ENCODE measurements at places on chromosomes 2 and 18. TPM values are rescaled to one million over a fixed set of nuclear protein-coding genes. Genes with fewer than 3 reads are reported as not detected.

DNA sequence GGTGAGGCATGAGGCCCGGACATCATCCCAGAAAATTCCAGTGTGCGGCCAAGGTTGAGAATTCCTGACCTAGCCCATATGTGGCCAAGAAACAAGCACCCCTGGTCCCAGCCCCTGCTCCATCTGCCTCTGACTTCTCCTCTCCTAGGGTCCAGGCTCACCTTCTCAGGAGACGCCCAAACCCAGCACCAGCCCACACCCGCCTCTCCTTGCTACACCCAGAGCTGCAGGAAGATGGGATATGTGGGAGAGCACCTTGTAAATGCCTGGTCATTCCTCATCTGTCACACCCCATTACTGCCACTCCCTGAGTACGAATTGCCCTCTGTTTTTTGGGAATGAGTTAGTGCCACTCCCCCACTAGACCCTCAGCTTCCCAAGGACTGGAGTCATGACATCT, 7.3 kb upstream of the ATP6V1B1 start:
- no peak for DNase-seq

DNA sequence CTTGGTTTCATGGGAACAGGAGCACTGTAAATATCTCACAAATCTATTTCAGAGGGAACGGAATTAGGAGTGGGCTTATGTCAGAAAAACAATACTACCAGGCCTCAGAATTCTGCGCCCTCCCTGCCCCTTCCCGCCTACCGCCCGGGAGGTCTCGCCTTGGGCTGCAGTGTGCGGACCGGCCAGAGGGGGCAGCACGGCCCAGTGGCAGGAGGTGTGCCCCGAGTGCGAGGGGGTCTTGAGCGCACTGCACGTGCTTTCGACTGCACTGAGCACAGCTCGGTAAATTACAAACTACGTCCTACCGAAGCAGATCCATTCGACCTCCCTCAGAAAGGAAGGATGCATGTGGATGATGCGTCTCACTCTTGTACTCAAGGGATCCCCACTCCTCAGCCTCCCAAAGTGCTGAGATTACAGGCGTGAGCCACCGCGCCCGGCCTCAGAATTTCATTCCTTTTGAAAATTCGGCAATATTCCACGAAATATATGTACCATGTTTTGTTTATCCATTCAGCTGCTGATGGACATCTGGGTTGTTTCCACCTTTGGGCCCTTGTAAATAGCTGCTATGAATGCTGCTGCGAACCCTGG, 297.0 kb downstream of the BCL2 start:
- no peak for DNase-seq

Gene ST8SIA5
- 0.59 TPM for total RNA-seq

Gene ACMSD
- total RNA-seq, result not detected

GRCh38 chr2:143402451-143402850, 273.2 kb downstream of the ARHGAP15 start:
- DNase-seq, result no peak

GRCh38 chr2:55103046-55103445, 52.8 kb upstream of the RTN4 start:
- DNase-seq, result no peak

- DNase-seq, result no peak
Observed at GRCh38 chr18:8329186-8329771, 280.0 kb upstream of the RAB12 start.

Gene TXNDC2
- total RNA-seq, result not detected

DNA sequence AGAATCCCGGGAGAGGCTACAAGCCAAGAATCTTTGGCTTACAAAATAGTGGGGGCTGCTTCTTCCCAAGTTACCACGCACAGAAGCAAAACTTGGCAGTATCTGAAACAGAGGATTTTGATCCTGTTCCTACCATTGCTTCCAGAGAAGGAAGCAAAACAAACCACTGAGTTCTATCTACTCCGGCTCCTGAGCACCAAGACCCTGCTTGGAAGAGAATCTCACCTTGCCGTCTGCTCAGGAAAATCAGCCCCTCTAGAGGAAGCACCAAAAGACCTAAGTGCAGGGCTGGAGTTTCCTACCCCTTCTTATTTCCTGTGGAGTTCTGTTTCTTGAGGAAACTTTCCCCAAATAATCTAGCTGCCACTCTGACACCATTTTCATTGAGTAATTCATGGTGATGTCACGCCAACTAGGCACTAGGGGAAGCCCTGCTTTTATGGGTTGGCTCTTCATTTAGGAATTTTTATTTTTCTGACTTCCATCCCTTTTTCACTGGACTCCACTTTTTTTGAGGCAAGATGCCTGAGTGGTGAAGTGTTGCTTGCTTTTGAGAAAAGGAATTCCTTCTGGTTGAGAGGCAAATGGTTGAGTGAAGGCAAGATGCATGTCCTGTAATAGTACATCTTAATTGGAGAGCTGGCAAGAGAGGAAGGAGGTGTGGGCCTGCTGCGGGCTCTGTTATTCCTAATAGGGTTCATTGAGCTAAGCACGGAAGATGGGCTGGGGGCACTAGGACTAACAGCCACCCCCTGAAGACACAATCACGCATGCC, 36.8 kb upstream of the EML4 start:
- DNase-seq, result no peak

DNA sequence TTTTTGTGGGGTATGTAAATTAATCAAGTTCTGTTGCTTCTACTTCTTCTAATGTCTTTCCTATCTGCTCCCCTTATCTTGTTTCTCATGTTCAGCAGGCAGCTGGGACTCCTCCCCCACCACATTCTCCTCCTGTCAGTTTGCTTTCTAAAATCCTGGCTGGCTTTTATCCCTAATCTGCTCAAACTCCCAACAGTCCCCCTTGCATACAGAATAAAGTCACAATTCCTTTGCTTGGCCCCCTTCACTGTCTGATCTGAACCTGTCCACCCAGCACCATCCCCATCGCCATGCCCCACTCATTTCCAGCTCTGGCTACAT, 2.2 kb downstream of the CFAP221 start:
- DNase-seq, result no peak

GRCh38 chr2:200376513-200377354, 70.2 kb downstream of the SPATS2L start:
- peak; percentile 84 for DNase-seq

DNA sequence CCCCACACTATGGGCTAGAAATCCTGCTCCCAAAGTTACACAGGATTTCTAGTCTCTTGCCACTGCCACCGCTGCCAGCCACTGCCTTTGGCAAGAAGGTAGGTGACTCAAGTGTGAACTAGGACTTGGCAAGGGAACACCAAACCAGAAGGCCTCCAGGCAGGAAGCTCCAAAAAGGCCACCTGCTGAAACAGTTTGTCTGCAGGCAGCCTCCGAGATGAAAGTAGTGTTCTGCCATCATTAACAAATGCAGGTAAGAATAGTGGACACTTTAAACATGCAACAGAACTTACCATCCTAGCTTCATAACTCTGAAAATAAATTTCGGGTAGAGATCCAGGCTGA, 3.9 kb downstream of the ANKRD44 start:
- no peak for DNase-seq

DNA sequence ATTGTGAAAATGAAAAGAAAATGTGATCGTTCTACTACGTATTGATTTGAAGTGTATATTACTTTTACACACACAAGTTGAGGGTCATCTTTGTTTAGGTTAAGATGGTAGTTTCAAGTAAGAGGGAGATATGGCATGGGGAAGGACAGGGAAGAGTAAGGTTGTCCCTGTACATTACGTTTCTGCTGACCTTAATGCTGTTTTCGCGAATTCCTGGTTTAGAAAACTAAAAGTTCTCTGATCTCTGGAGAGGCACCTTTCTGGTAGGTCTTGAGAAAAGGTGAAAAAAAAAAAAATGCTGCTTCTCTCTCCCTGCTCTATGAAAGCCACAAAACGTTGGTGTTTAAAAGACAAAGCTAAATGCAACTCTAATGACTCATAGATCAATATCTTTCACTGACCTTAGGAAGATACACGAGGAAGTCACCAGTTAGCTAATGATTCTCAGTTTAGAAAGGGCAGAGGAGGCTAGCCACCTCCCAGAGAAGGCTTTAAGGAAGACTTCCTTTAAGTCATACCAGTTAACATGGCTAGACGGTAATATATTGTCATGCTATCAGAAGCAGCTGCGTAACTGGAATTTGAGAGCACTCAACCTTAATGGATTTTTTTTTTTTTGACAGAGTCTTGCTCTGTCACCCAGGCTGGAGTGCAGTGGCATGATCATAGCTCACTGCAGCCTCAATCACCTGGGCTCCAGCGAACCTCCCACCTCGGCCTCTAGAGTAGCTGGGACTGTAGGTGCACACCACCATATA, 13.2 kb downstream of the TXNDC2 start:
- no peak for DNase-seq

- no peak for DNase-seq
Observed at GRCh38 chr2:134167015-134167414, 86.9 kb upstream of the MGAT5 start.

- no peak for DNase-seq
Observed at GRCh38 chr2:22904126-22904684, 480.8 kb upstream of the KLHL29 start.

DNA sequence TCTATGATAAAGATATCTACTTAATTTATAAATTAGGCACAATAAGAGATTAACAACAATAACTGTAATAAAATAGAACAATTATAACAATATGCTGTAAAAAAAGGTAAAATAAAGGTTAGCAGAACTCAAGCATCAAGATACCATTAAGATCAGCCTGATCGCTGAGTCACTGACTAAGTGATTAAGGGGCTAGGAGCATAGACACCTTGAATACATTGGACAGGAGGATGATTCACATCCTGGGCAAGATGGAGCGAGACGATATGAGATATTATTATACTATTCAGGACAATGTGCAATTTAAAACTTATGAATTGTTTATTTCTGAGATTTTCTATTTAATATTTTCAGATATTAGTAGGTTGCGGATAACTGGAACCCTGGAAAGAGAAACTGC, 1277.8 kb upstream of the ZEB2 start:
- DNase-seq, result no peak

Gene NMS
- not detected for total RNA-seq

DNA sequence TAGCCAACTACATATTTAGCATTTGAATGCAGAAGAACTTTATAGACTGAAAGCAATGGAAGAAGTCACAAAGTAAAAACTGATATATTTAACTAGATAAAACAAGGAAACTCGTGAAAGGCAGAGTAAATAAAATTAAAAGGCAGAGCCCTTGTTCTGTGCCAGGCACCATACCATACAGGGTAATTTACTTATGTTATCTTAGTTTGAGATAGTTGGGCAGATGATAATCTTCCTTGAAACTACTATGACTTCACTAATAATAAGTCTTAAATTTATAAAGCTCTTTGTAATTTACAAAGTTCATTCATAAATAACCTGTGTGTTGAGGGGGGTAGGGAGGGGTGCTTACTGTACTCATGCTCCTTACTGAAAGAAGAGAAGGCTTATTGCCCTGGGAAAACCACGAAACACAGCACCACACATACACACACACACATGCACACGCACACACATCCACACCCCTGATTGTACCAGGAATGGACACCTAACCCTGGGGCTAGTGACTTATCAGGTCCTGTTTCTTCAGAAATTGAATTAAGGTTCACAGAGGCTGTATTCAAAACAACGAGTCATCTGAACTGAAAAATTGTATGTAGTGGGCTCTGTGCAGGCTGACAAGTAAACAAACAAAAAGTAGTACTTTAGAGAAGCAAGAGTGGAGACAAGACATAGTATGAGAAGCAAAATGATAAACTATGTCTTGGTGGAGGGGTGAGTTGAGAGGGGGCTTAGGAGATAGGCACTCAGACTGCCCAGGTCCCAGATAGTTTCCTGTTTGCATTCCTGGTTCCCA, 38.1 kb downstream of the AGFG1 start:
- DNase-seq, result no peak

DNA sequence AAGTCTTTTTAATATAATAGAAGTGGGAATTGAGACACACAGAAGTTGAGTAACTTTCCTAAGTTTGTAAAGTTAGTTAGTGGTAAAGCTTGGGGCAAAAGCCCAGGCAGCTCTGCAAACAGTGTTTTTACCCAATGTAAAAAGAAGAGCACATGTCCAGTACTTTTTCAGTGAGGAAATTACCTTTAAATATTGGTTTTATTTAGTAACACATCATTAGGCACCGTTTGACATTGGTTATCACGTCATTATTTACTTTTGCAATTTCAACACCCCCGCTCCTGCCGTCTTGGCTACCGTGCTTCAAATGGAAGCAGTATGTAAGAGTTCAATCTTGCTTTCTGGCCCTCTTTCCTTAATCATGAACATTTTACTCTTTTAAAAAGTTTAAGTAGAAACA, 807.9 kb downstream of the EPHA4 start:
- DNase-seq, result no peak

GRCh38 chr18:48992791-48993555, 42.2 kb upstream of the SMAD7 start:
- DNase-seq, result no peak

GRCh38 chr2:86831537-86831936, 30.1 kb downstream of the CD8B start:
- DNase-seq, result no peak

GRCh38 chr2:232511336-232511890, 8.8 kb upstream of the PRSS56 start:
- DNase-seq, result no peak

Gene MC4R
- not detected for total RNA-seq

Gene ALK
- 0.25 TPM for total RNA-seq

Gene SATB2
- total RNA-seq, result 219 TPM

GRCh38 chr2:78416625-78417300, 608.7 kb upstream of the REG3G start:
- no peak for DNase-seq

DNA sequence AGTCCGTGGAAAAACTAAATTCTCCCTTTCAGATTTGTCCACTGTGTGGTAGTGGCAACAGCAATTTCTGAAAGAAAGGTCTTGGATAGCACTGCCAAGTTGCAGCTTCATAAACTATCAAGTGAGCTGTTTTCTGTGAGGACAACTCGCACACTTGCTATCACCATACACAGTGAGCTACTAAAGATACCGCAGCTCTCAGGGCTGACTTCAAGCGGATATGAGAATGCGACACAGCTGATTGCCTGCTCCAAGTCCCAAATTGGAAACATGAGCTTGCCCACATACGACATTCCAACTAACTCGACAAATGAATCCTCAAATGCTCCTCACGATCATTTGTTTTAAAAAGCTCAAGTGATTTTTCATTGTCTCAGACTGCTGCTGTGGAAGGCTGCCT, 46.2 kb downstream of the E2F6 start:
- no peak for DNase-seq
